Esophagus (tissue), 2 donors: ENCODE measurements at places on chromosomes 4 and X. TPM values are rescaled to one million over a fixed set of nuclear protein-coding genes. Genes with fewer than 3 reads are reported as not detected.

DNAAF6 gene
- polyA plus RNA-seq: not detected

RPL34 gene
- 3,346 TPM for polyA plus RNA-seq

AKAP17A gene
- 23.9 TPM for polyA plus RNA-seq

CLIC2 gene
- polyA plus RNA-seq: 2.0 TPM

ZNF157 gene
- polyA plus RNA-seq: 0.08 TPM

MAGEB10 gene
- not detected for polyA plus RNA-seq

RASSF6 gene
- polyA plus RNA-seq: 1.2 TPM

XIAP gene
- polyA plus RNA-seq: 8.7 TPM

MTMR1 gene
- polyA plus RNA-seq: 19.2 TPM

BTK gene
- polyA plus RNA-seq: 0.55 TPM

BGN gene
- 13.4 TPM for polyA plus RNA-seq

PORCN gene
- polyA plus RNA-seq: 16.8 TPM

GDI1 gene
- polyA plus RNA-seq: 46.4 TPM

ADRA2C gene
- polyA plus RNA-seq: 1.1 TPM

EMCN gene
- polyA plus RNA-seq: 3.3 TPM

FAM47A gene
- polyA plus RNA-seq: not detected

TEC gene
- polyA plus RNA-seq: 5.3 TPM

TMEM150C gene
- 4.0 TPM for polyA plus RNA-seq

CWH43 gene
- polyA plus RNA-seq: 14.4 TPM

NWD2 gene
- under 0.01 TPM for polyA plus RNA-seq
